ENCODE measurements at places on chromosomes 2 and 18.

DNA sequence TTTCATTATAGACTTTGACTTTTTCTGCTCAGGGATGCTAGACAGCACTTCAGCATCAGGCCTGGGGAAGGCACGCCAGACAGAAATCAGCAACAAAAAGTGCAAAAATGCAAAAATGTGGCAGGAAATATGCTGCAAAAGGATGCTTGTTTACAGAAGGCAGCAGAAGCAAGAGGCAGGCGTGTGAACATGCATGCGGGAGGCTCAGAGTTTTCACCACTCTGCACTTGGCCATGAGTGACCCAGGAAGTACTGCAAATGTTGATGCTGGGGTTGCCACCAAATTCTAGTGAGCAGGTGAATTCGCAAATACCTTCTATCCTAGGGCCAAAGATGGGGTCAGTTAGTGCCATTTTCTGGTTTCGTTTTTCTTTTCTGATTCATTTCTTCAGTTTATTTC lies 55.5 kb upstream of the ALKAL2 start:
- DNase-seq = no peak

DNA sequence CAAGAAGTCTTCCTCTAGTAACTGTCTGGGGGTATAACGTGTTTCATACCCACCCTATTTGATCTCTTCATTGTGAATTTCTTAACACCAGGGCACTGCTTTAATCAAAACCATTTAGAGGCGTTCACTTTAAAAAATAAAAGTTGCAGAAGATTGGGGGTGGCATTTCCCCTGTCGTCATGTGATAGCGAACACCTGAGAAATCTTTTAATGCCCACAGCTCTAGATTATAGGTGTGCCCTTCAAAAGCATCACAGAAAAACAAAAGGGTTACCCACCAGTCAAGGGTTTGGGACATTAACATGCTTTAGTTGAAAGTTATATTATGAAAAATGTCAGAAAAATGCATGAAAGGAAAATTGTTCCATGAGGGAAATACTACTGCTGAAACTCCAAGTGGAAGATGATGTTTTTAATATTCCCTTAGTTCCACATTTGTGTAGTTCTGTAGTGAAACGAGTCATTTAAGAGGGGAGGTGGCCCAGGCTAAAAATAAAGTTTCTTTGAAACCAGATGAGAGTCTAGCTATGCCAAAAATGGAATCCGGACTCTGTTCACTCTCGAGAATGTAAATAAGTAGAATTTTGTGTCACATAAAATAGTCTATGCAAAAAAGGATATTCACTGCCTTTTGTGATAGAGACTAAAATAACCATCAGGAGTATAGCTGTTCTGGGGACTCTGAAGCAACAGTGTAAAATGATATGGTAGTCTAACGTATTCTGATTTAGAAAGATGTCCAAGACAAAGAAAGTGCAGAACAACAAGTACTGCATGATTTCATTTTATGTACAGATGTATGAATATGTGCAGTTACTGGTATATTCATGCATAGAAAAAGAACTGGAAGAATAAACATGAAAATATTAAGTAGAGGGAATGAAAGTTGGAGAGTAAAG lies 95.3 kb downstream of the TMEM247 start:
- DNase-seq = no peak

DNA sequence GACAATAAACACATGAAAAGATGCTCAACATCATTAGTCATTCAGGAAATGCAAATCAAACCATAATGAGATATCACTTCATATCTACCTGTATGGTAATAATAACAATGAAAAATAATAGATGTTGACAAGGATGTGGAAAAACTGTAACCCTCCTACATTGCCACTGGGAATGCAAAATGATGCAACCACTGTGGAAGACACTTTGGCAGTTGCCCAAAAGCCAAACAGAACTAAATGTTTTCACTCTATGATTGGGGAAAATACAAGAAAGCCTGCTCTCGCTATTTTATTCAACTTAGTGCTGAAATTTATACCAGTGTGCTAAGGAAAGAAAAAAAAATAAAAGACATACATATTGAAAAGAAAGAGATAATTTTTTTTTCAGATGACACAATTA lies 934.5 kb downstream of the CNTNAP5 start:
- DNase-seq = no peak

DNA sequence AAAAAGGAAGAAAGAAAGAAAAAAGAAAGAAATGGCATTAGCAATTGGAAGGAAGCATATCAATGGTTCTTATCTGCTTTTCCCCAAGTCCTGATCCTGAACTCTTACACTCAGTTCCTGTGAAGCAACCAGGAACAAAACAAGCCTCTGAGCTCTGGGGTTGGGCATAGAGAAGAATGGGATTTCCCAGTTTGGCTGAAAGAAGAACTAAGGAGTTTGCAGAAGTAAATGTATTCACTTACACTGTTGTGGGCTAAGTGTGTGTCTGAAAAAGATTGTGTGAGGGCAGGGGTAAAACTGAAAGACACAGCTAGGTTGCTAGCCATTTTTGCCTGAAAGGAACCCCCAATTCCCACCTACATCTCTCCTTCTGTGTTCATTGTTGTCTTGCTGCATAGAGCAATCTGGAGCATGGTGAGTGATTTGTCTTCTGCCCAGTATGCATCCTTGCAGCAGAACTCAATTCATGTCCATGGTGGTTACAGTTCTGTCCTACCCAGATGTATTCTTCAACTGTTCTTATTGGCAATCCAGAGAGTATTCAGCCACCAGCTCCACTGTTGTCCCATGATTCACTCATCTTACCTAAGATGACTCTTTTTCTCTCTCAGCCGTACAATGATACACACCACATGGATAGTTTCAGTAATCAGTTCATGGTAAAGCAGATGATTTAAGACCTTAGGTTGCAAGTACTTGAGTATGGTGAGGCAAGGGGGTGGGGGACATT lies 348.7 kb downstream of the ARHGAP15 start:
- DNase-seq = no peak

- DNase-seq = no peak
These were observed 115.9 kb upstream of the CD302 start for GRCh38 chr2:159913900-159914299.

- DNase-seq = no peak
These were observed 8.3 kb downstream of the TBR1 start for GRCh38 chr2:161424394-161424769.

- no peak for DNase-seq
These were observed 14.4 kb downstream of the FBLN7 start for GRCh38 chr2:112152476-112153178.

GRCh38 chr18:13791181-13791580 lies 32.8 kb upstream of the MC5R start:
- no peak for DNase-seq

- DNase-seq = no peak
These were observed 100.7 kb upstream of the CCDC195 start for GRCh38 chr2:224816816-224817215.

DNA sequence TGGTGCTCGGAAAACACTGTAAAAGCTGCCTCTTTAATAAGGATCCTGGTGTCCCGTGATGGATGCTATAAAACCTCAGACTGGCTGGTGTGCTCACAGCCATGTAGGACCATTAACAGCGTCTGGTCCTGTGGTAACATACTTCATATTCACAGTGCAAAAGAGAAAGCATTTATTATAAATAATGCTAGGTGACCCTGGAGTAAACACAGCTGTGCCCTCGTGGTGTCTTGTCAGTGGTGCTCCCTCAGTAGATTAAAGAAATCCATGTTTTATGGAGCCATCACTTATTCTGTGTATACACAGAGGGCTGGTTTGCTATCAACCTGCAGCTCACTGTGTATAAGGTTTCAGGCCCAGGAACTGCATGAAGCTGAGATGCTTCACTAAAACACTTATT lies 106.9 kb downstream of the CDK15 start:
- no peak for DNase-seq

DNA sequence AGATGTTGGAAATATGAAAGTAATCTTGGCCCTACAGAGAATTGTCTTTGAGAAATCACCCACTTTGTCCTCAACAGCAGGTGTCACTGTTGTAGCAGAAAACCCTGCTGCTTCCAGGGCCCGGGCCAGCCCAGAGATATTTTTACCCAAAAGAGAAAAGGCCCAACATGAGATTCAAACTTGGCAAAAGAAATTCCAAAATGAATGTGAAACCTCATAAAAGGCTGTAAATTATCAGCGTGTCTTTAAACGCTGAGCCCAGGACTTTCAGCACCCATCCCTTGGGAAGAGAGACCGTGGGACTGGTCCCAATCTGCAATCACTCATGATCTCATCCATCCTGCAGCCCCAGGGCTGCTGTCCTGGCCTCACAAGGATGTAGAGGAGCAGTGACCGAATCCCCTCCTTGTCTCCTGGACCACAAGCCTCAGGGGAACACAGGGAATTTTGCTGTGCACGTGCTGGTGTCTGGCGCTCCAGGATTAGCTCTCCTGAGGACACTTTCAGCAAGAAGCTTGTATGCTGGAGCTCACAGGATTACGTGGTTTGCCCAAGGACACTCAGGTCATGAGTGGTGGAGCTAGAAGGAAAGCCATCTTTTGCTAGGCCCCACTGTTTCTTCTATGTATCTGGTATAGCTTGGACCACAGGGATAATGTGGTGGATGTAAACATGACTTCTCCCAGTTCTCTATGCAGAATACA lies 202.1 kb downstream of the RNF144A start:
- DNase-seq = peak; percentile 24

DNA sequence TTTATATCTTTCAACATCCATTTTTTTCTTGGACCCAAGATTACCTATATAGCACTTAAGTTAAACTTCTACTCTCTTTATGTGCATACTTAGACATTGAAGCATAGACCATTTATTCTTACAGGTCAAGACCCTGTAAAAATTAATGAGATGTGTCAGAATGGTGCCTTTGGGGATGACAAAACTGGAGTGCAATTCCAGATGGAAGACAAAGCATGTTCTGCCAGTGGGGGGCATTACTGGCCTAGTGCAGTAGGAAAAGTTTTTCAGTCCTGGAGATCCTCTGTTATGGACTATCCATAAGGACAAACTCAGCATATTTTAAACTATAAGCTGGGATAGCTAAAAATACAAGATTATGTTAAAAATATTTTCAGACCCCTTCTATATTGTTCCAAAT lies 57.8 kb upstream of the MMADHC start:
- no peak for DNase-seq

GRCh38 chr2:71791061-71791450 lies 337.7 kb downstream of the DYSF start:
- no peak for DNase-seq

DNA sequence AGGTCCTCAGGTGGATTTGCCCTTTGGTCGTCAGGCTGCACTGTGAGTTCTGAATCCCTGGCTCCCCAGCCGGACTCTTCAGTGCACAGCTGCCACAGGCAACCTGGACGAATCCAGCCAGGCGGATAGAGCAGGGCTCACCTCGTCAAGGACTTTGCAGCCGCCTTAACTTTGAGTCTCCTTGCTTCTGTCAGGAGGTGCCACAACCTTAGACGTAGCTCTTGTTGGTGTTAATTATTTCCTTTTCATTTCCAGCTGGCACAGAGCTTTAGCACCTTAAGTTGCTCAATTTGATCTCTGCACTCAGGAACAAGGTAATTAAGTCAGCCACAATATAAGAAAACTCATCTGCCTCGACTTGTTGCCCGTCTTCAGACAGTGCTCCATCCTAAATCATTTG lies 17.7 kb downstream of the SMIM21 start:
- DNase-seq = no peak

GRCh38 chr2:223751012-223751411 lies 86.4 kb downstream of the AP1S3 start:
- no peak for DNase-seq

DNA sequence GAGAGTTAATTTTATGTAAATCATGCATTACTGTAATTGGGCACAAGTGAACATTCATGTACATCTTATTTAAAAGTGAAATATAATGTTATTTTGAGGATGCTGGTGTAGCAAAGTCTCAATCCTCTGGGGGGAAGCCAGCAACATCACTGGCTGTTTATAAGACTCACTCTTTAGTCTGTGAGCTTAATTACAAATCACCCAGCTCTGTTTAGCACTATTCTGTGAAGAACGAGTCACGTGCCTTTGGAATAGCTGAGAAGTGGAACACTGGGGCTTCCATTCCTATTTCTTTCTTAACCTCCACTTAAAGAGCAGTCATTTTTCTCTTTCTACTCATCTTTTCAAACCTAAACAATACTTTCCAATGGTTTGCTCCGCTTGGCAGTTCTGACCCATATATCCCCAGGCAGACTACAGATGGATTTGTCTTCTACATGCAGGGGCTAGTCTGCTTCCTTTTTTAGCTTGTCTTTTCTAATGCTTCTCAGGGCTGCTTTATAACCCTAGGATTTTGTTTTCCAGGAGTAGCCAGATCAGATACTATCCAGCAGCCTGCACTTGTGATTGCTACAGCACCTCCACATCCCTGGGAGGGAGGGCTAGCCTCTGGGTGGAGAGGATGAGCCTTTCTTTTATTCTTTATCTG lies 95.3 kb upstream of the CAVIN2 start:
- DNase-seq = peak; percentile 34

GRCh38 chr2:47354013-47354847 lies 48.7 kb upstream of the MSH2 start:
- no peak for DNase-seq

- no peak for DNase-seq
These were observed at the start of gene RESP18 for GRCh38 chr2:219332542-219332941. Gene RESP18, minus strand, starts transcription at chr2:219332744.

GRCh38 chr2:28568036-28568435 lies 72.2 kb downstream of the PLB1 start:
- no peak for DNase-seq

DNA sequence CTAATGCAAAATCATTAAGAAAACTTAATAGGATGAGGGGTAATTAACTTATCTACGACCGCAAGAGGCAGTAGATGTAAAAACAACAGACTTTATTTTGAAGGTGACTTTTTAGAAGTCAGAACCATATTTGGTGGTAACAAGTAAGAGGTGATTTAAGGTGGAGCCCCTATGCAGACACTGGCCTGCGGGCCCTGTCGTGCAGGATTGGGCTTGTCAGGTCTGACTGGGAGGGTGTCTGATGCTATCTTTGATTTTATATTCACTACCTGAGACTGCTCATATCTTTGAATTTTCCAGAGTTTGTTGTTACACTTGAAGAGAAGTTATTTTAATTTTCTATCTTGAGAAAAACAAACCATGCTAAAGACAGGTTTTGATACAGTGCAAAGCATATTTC lies 29.1 kb upstream of the SCLY start:
- no peak for DNase-seq

DNA sequence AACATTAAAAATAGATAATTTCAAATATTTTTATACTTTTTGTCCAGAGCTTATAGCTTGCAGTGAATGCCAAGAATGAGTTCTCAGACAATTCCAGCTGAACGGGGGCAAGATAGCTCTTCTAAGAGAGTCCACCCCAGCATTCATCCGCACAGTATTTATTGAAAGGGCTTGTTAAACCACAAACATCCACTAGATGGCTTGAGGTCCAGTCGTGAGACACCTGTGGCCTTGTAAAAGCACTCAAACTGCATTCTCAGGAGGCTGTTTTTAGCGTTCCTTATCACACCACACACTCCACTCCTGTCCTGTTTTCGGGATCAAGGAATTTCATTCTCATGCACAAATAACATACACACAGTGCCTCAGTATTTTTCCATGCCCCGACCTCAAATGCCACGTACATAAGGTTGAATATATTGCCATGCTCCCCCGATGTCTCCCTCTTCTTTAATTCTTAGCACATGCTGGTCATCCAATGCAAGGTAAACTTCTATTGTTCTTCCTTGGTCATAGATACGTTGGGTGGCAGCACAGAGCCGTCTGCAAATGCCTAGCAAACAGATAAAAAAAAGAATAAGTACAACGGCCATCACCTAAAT lies 47.4 kb downstream of the DNAJC10 start:
- DNase-seq = peak; percentile 43

GRCh38 chr2:101998896-101999789 lies 7.4 kb downstream of the IL1R2 start:
- no peak for DNase-seq

- no peak for DNase-seq
These were observed 35.9 kb upstream of the SCN9A start for GRCh38 chr2:166411473-166412230.

- peak; percentile 75 for DNase-seq
These were observed 137.8 kb downstream of the PID1 start for GRCh38 chr2:229133155-229133772.
